ENCODE measurements at places on chromosomes 12 and 14.

- DNase-seq, result no peak
These were observed 2.6 kb upstream of the SOCS2 start for GRCh38 chr12:93569656-93570551.

- DNase-seq, result no peak
These were observed 89.0 kb downstream of the STON2 start for GRCh38 chr14:81311141-81311540.

DNA sequence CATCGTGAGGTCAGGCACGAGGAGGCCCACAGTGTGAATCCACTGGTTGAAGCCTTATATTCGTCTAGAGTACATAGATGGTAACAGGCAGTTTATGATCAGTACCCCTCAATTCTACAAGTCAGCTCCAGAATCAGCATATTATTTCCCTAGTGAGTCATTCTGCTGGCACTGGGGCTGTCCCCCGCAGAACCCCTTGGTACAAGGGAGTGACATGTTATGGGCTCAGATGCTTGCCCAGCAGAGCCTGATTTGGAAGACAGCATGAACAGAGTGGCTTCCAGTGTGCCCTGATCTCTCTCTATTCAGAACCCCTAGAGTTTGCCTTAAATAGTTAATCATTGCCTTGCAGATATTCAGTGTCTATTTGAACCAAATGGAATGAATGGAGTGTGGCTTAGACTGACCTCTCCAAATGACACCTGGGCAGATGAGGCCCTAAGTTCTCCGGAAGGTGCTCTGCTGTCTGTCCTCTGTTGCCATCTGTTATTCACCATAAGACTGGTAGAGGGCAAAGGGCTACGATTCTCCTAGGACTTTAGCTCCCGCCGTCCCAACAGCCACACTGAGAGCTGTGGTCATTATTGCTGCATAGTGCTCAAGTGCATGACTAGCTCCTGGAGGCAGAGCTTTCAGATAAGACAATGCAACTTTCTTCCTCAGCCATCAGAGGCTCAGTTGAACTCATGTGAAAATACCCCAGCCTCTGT is 41.1 kb downstream of the CACNA2D4 start:
- no peak for DNase-seq

DNA sequence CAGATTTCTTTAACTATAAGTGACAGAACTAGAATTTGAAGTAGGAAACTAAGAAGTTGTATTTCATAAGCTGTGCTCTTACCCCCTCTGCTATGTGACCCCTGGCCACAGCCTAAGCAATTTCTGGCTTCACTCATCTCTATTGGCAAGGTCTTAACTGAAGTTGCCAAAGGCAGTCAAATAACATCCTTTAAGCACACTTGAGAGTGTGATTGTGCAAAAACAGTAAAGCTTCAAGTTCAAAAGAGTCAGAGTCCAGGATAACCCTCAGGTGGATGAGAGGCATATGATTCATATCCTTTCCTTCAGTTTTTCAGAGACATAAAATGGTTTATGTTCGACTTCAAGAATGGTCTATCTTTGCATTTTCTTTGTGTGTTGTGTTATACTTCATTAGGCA is 45.2 kb downstream of the GRIP1 start:
- DNase-seq, result no peak

DNA sequence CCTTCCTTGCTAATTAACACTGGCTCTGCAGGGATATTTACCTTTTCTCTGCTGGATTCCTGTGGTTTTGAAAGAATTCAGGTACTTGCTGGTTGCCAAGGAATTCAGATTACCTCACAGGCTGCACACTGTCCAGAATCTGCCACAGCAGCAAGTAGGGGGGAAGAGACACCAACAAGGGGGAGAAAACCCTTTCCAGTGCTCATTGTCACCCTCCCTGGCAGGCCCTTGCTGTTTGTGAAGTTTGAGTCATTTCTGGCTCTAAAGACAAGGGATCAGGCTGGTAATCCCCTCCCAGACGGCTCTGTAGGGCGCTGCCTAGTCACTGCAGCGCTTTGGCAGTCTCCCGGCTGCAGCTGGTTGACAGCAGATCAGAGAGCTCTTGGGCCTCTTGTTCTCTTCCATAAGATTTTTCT is 50.8 kb downstream of the TTLL5 start:
- DNase-seq, result no peak

GRCh38 chr12:4037747-4038312 is 164.6 kb upstream of the PARP11 start:
- no peak for DNase-seq

DNA sequence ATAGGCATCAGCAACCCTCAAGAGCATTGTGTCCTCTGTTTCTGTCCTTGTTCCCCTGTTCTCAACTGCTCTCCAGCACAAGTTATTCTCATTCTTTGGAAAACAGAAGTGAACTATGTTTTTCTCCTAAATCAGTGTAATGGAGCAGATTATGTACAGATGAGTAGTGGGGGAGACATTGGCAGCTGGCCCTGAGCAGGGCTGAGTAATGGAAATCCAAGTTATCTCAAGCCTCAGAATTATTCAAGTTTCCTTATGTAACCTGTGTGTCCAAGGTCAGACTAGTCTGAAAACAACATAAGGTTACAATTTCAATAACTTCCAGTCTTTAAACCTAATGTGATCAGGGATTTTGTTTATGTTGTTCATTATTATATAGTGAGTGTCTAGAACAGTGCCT is 116.1 kb upstream of the FUT8 start:
- DNase-seq, result no peak

DNA sequence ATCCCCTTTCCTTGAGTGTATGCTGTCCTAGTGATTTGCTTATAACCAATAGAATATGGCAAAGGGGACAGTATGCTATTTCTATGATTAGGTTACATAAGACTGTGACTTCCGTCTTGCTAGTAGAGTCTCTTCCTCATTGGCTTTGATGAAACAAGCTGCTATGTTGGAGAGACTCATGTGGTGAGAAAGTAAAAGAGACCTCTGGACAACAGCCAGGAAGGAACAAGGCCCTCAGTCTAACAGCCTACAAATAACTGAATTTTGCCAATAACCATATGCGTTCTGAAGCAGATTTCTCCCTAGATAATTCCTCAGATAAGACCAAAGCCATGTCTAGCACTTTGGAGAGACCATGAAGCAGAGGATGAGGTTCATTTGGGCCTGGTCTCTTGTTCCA is 134.5 kb upstream of the NAV3 start:
- DNase-seq, result no peak

- DNase-seq, result no peak
These were observed 59.4 kb downstream of the TSPAN11 start for GRCh38 chr12:30985814-30986452.

DNA sequence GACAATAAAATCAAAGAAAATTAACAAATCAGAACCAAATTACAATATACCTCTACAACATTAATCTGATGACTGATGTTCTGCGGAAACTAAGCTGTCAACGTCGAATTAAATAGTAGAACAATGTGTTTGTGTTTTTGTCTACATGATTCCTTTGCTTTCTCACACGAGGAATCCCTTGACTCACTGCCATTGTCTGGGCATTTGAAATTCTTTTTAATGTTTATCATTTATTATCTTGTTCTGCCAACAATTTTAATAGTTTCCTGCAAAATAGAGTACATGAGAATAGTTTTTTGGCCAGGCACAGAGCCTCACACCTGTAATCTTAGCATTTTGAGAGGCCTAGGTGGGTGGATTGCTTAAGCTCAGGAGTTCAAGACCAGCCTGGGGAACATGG is 76.6 kb upstream of the KRAS start:
- no peak for DNase-seq

GRCh38 chr14:94773655-94774343 is 3.9 kb upstream of the GSC start:
- no peak for DNase-seq

DNA sequence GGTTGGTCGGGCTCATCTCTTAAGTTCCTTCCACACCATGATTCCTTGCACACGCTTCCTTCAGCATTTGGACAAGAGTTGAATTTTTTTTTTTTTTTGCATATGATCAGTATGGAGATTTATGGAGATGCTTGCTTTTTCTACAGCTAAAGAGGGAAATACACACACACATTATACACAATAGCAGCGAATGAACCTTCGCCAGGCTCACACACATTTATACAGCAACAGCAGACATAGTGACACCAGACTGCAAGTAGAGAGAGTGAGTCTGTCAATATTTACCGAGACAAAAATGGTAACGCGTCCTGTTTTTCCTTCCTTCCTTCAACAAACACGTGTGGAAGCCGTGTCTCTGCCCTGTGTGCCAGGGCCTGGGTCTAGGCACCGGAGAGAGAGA is 897.9 kb downstream of the BCL11B start:
- DNase-seq, result no peak

- no peak for DNase-seq
These were observed 250.9 kb upstream of the FOXN3 start for GRCh38 chr14:89667983-89668382.

DNA sequence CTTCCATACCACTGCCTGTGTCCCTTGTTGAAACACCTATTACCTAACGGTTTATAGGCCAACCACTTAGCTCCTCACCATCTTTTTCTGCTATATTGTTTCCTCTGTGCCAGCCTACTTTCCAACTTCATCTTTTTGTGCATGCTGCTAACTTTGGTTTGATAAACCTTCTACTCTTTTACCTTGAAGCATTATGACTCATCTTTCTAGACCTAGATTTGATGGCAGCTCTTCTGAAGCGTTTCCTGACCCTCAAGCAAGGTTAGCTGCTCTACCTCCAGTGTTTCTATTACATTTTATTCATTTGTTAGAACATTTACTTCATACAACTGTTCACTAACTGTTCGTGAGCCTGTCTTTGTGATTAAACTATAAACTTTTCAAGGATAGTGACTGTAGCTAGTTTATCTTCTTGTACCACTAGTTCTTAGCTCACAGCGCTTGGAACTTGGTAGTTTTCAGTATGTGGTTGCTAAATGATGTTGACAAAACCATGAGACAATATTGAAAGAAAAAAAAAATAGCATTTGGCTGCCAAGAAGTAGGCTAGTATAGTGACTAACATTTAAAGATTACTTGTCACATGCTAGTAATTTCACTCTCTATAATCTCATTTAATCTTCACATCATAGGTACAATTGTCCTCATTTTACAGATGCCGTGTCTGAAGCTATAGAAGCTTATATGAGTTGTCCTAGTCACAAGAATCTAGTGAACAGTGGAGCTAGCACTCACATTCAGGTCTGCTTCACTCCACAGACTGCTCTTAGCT is 79.5 kb downstream of the APAF1 start:
- DNase-seq, result no peak

- no peak for DNase-seq
These were observed 142.2 kb downstream of the SLC41A2 start for GRCh38 chr12:104815935-104816334.

GRCh38 chr14:31261859-31262731 is 54.5 kb upstream of the HECTD1 start:
- no peak for DNase-seq

GRCh38 chr14:106493962-106494823 is 967.8 kb downstream of the TMEM121 start:
- DNase-seq, result no peak

GRCh38 chr14:61756135-61756534 is 6.1 kb upstream of the SNAPC1 start:
- no peak for DNase-seq

GRCh38 chr12:109191621-109192250 is 75.3 kb downstream of the ACACB start:
- no peak for DNase-seq

GRCh38 chr12:11726659-11727058 is 77.2 kb downstream of the ETV6 start:
- DNase-seq, result no peak

DNA sequence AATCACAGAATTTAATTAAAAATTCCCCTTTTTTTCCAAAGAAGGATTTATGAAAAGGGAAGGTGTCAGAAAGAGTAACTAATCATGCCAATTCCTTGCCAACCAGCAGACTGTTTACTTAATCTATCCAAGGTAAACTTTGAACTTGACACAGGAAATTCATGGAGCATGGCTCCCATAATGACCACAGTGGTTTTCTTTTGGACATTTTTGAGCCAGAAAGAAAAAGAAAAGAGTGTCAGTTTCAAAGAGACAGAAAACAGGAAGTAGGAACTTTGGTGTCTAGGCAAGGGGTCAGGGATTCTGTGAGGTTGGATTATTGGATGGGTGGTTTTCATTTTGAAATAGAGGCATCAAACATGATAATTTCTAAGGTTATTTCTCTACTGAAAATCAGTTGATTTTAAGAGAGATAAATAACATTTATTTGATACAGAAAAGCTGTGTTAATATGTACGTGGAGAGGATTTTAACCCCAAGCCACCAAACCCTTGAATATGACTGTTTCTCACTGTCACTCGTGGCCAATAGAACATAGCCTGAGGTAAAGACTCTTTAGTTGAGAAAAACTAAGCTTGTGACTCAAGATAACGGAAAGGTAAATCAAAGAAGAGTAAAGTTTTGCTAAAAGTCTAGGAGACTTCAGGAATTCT is 196.1 kb downstream of the TTC6 start:
- no peak for DNase-seq

GRCh38 chr12:34126239-34126641 is 103.9 kb downstream of the ALG10 start:
- DNase-seq, result no peak

GRCh38 chr14:32470161-32470715 is 141.1 kb downstream of the AKAP6 start:
- no peak for DNase-seq

DNA sequence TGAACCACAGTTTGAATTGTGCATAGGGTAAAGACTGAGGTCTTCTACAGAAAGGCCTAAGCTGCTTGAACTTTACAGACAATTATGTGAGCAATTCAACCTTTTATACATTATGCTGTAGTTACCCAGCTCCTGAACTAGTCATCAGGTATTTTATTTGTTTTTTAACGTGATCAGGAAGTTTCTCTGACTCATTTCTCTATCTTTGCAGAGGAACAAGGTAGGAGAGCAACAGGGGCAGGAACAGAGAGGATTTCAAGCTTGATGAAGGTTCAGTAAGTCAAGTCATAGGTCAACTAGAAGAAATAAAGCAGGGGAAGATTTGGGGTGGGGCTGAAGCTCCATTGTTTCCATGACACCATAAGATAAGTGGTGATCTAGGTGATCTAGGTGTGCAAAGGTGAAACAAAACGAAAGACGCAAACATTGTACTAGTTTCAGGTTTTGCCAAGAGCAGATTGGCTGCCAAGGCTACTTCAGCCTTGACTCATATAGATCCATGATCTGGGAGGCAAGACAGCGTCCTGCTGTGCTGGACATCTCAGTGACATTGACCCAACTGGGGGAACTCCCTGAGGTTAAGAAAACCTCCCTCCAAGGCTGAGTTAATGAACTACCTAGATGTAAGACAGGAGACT is 198.1 kb downstream of the DAD1 start:
- DNase-seq, result no peak
